ENCODE measurements at places on chromosomes 16 and 17.

GRCh38 chr17:62093188-62094155 is 28.4 kb upstream of the MED13 start:
- DNase-seq = peak; percentile 23

- no peak for DNase-seq
Observed at GRCh38 chr17:66702106-66702936, 132.6 kb upstream of the CACNG5 start.

GRCh38 chr17:15268461-15268860 is 3.3 kb upstream of the PMP22 start:
- no peak for DNase-seq

- DNase-seq = peak; percentile 26
Observed at GRCh38 chr17:10772425-10773380, 31.2 kb downstream of the TMEM238L start.

DNA sequence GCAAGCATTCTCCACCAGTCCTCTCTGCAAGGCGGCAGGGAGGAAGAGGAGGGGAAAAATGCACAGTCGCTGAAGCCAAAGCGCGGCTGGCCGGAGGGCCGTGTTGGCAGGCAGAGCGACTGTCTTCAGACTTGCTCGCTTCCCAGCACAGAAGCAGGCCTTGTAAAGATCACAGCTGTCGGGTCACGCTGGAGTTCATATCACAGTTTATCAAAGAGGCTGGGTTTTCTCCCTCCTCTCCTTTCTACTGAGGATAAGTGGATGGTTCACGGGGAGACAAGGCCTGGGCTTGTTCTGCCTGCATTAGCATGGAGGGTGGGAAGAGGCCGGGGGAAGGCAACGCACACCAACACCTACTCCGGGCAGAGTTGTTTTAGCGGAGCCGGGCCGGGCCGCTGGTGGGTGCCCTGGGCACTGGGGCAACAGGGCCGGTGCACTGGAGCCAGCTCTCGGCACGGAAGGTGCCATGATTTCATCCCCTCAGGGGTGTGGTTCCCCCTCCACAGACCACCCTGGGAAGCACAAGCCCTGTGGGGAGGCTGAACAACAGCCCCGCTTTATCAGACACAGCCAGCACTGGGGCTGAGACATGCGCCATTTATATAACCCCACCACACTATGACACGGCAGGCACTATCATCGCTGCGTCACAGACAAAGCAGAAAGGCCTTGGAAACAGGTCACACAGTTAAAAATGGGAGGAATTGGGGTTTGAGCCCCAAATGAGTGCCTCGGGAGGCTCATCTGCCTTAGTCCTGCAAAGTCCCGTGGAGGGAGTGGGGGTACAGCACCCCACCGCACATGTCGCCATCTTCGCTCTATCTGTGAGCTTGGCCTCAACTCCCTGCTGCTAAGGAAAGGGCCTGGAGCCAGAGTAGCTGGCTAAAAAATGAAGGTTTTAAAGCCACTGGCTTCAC is 40.3 kb upstream of the MTSS2 start:
- peak; percentile 62 for DNase-seq

- DNase-seq = no peak
Observed at GRCh38 chr17:37194208-37194607, 181.6 kb upstream of the C17orf78 start.

- DNase-seq = no peak
Observed at GRCh38 chr16:621526-622105, 9.2 kb upstream of the WFIKKN1 start.

DNA sequence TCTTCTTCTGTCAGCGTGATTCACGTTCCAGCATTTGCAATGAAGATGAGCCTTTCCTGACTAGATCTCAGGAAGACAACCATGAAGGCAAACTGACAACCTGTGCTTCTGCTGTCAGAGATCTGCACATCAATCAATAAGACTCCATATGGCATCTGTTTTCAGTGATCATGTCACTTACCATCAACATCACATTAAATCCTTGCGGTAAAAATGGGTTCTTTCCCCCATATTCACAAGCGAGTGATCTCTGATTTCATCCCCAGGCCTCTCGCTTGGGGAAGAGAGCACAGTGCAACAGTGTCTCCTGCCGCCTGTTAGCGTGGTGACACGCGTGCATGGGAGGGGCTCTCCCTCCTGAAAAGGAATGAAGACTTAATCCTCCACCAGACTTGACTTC is 11.1 kb downstream of the NACA2 start:
- DNase-seq = no peak

- no peak for DNase-seq
Observed at GRCh38 chr17:78014646-78015045, 56.1 kb downstream of the TNRC6C start.

GRCh38 chr16:31301708-31302400 is 42.1 kb downstream of the ITGAM start:
- DNase-seq = peak; percentile 14

DNA sequence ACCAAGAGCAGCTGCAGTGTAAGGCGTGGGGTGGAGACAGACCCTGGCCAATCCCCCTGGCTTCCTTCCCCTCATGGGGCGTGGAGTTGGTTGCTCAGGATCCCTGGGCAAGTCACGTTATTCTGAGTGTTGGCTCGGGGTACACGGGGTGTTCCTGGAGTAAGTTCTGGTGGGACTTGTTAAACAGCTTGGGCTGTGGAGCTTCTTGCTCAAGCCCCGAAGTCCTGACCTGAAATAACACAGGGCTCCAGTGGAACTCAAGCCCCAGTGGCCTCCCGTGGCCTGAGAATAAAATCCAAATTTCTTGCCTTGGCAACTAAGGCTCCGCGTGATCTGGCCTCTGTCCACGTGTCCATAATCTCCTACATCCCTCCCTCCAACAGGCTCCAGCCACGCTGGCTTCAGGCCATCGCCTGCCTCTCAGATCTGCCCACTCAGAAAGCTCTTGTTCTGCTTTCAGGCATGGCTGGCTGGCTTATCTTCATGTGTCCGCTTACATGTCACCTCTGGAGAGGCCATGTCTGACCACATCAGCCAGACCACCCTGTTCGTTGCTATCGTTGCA is 49.3 kb upstream of the BCO1 start:
- peak; percentile 42 for DNase-seq

- no peak for DNase-seq
Observed at GRCh38 chr16:9072806-9073341, 18.6 kb upstream of the HAPSTR1 start.

- no peak for DNase-seq
Observed at GRCh38 chr17:81859906-81860755, at the start of gene P4HB. P4HB (minus strand) TSS chr17:81860535; CDS start chr17:81860471, 64 bp downstream.

- peak; percentile 51 for DNase-seq
Observed at GRCh38 chr17:35577830-35578196, 558 bp downstream of the PEX12 start.

- no peak for DNase-seq
Observed at GRCh38 chr16:11784038-11784369, 13.1 kb downstream of the ZC3H7A start.

DNA sequence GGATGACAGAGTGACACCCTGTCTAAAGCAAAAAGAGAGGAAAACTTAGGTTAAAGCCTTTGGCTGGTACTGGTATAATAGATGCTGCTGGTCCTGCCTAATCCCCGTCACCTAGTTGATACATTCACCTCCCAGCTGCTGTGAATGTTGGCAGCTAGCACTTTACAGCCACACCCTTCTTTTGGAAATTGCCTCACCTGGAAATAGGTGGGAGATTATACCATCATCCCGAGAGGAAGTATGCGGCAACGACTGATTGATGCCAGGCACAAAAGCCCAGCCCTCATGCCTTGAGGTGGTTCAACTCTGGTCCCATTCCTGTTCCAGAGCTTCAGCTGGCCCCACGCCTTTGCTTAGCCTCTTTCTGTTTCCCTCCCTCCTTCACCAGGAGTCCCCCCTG is 53.2 kb upstream of the SIAH1 start:
- no peak for DNase-seq

DNA sequence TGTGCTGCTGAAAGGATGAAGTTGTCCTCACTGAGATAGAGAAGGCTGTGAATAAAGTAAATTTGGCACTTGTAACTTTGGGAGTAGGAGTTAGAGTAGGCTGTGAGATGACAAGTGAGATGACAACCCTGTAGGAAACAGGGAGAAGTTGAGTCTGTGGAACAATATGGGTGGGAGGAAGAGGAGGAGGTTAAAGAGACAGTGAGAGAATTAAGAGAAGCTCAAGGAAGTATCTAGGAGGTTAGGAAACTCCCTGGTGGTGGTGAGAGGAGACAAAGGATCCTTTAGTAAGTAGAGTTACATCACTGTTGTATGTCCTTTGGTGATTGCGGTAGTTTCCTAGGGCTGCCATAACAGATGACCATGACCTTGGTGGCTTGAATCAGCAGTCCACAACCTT is 10.7 kb upstream of the HSD17B2 start:
- DNase-seq = no peak

DNA sequence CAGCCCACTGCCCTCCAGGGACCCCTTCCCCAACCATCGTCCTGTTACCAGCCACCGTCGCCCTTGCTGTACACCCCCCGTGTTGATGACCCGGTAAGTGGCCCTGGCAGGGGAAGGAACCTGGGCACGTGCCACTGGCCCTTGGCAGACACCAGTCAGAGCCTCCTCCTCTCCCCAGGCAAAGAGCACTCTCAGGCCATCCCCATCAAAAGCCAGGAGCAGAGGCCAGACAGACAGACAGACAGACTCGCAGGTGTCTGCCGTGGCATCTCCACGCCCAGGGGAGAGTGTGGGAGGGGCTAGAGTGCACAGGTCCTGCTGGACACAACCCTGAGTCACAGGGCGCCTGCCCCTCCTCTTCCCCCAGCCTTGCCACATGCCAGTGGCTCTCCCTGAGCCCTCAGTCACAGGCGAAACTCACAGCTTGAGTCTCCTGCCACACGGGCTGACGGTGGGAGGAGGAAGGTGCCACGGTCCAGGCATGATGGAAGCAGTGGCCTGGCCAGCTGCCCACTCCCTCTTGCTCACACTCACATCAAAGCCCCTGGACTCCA is 7.8 kb downstream of the CLCN7 start:
- no peak for DNase-seq

DNA sequence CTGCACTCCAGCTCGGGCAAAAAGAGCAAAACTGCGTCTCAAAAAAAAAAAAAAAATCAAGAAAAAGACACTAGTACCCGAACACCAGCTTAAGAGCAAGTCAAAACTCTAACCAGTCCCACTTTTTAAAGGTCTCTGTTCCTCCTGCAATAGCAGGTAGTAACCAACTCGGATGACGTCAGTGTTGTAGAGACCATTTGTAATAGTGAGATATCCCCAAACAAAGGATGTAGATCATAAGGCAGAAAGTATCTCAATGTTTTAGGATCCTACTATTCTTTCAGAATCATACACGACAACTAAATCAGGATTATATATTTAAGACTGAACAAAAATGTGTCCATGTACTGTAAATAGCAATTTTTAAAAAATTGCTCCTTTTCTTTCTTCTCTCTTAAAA is 2.4 kb downstream of the JPT1 start:
- no peak for DNase-seq

- peak; percentile 65 for DNase-seq
Observed at GRCh38 chr17:49548506-49549310, 27.0 kb upstream of the NXPH3 start.

DNA sequence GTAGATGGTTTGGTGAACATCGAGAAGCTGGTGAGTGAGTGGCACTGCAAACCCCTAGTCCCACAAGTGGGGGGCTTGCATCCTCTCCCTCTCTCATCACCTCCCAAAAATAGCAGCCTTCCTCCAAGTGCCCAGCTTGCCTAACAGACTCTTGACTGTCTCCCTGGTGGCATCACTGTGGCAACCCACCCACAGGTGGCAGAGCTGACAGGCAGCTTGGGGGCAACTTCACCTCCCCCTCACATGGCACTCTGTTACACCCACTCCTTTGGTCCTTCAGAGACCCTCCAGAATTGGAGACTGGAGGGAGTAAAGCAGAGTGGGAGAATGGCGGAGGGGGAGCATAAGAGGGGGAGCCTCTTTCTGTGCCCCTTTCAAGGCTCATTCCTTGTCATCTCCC is 15.7 kb downstream of the RAPGEFL1 start:
- DNase-seq = no peak

DNA sequence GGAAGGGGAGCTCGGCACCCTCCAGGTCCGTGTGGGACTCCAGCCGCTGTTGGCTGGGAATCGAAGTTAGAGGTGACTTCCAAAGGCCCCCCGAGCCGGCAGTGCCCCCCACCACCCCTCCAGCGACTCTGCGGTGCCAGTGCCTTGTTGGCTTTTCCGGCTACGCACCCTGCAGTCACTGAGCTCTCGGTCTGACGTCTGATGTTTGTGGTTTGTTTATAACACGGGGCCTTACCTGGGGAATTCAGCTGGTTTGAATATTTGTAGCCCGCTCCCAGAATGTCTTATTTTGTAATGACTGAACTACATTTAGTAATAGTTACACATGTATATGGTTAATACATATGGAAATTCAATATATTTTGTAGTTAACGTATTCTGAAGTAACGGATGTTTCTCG is 7.1 kb upstream of the BAIAP3 start:
- no peak for DNase-seq

DNA sequence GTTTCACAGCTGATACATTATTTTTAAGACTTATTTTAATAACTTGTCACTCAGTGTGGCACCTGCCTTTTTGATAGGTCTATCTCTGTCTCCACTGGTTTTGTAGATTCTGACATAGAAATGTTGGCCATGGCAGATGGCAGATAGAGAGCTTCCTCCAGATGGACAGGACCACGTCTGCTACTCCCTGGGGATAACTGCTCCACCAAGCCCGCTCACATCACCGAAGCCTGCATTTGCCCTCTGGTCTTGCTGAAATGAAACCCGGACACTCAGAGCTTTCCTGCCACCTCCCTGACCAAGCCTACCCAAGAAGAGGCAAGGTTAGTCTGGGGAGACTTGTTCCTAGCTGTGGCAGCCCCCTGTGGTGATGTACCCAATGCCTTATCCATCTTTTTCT is 16.4 kb upstream of the HAP1 start:
- DNase-seq = no peak

- no peak for DNase-seq
Observed at GRCh38 chr17:37541880-37542660, 52.4 kb downstream of the DUSP14 start.

GRCh38 chr16:22186517-22186916 is 19.6 kb upstream of the EEF2K start:
- no peak for DNase-seq

DNA sequence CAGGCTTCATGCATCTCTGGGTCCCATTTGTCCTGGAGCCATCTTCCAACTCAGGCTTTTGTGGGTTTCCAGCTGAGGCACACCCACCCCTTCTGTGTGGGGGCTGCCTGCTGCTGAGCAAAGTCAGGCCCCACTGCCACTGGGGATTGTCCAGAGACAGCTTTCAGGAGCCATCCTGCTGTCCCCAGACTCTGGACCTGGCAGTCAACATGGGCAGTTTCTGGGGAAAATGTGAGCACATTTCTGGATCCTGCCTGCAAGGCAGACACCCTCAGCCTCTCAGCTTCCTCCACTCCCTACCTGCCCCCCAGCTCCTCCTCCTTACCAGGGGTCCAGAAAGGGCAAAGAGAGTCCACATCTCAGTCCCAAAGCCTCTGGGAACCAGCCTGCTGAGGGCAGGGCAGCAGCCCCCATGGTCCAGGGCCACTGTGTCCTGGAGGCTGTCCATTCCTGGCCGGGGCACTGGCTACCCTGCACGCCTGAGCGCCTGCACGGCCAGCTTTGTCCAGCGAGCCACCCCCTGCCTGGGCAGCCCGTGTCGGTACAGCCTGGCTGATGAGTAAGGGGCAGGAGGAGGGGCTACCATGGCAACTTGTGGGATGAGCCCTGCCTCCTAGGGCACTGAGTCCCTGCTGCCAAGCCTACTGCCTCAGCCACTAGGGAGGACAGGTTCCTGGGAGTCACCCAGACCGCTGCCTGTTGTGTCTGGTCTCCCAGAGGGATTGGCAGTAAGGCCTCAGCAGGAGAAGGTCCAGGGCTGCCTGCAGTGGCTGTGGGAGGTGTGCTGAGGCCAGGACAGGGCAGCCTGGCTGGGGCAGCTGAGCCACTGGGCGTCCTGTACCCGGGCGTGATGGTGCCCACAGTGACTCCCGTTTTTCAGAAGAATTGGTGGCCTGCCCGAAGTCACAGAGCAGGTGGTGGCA is at the start of gene SLC47A2:
SLC47A2 (minus strand) TSS at position 477 of the 923 bp plus-strand sequence; CDS start at position 448, 29 bp downstream.
- DNase-seq = no peak
